Fibroblast of skin of left quadriceps (primary cell): ENCODE measurements at places on chromosomes 11 and 22.

DNA sequence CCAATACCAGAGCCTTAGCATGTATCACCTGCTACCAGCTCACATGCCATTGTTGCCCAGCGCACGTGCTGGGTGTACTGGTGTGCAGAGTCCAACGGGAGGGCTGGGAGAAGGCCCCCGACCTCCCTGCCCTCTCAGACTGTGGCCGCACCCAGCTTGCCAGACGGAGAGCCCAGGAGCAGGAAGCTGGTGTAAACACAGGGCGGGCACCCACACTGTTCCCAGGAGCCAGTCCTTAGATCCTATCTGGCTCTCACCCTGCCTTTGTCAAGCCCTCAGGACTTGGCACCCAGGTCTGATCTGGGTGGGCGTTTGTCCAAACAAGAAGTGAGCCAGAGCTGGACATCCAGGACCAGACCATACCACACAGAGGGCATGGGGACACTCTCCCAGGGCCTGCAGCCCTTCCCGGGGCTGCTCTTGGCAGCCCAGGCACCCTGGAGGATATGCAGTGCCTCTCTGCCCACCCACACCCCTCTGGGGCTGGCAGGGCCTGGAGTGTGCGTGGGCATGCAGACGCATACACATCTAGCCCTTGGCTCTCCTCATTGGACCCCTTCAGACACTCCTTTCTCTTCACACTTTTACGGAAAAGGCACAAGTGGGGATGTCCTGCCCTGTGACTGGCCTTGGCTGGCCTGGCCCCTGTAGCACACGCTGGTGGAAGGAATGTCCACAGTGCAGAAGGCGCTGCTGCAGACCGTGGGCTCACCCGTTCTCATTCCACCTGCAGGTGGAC, 19.9 kb upstream of the CLDN5 start:
- DNase-seq, result no peak

GRCh38 chr11:113137713-113138529, 176.5 kb upstream of the TTC12 start:
- no peak for DNase-seq

DNA sequence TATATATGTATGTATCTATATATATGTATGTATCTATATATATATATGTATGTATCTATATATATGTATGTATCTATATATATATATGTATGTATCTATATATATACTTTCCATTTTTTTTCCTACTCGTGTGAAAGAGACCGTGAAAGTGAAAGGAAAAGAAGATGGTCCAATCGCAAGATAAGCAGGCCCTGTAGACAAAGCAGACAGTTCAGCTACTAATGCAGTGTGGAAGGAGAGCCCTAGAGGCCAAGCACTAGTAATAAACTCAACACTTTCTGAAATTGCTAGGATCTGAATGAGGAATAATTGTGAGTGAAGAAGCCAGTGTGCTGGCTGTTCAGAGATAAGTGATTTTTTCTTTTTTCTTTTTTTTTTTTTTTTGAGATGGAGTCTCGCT, 47.2 kb downstream of the MCHR1 start:
- no peak for DNase-seq

DNA sequence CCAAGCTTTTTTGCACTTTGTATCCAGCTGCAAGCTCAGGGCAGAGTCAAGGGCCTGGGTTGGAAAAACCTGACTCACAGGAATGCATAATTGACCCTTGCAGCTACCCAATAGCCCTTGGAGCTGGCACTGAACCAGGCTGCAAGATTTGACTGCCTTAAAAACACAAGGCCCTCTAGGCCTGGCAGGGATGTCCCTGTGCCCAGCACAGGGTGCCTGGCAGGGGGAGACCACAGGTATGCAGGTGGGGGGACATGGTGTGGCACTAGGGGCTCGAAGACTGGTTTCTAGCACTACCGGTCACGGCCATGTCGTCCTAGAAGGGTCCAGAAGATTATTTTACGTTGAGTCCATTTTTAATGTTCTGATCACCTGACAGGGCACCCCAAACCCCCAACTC, 30.2 kb downstream of the SBF1 start:
- DNase-seq, result no peak

DNA sequence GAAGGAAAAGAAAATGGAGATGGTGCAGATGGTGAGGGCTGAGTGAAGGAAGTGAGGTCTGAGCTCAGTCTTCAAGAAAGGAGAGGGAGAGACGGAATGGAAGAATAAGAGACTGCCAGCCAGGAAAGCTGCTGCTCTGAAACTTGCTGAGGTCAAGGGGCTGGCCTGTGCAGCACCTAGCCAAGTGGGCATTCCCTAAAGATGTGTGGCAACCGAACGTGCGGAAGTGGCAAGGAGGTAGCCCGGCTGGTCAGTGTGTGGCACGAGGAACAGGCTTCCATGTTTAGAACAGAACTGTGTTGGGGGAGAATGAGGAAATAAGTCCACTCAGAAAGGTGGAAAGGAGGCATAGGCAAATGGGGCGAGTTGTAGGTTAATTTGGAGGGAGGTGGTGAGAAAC, 7.6 kb upstream of the IGSF9B start:
- no peak for DNase-seq

DNA sequence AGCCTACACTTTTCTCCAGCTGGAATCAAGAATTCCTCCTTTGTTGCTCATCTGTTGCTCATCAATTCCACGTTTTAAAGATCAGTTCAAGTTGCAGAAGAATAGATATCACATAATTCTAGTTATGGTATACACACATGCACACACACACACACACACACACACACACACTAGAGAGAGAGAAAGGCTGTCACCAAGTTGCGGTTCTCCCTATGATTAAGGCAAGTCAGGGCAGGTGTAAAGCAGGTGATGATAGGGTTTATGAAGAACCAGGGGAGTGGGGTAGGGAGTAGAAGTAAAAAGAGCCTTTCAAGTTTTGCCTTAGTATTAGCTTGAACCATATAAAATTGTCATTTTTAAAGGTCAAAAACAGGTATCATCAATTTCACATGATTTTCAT, 31.7 kb upstream of the TMPRSS4 start:
- DNase-seq, result no peak

GRCh38 chr22:46969961-46970360, 207.5 kb downstream of the TBC1D22A start:
- no peak for DNase-seq

- peak; percentile 44 for DNase-seq
Measured at GRCh38 chr22:28855355-28856094, 27.8 kb upstream of the ZNRF3 start.

GRCh38 chr11:75874684-75875341, 59.8 kb downstream of the UVRAG start:
- DNase-seq, result no peak

DNA sequence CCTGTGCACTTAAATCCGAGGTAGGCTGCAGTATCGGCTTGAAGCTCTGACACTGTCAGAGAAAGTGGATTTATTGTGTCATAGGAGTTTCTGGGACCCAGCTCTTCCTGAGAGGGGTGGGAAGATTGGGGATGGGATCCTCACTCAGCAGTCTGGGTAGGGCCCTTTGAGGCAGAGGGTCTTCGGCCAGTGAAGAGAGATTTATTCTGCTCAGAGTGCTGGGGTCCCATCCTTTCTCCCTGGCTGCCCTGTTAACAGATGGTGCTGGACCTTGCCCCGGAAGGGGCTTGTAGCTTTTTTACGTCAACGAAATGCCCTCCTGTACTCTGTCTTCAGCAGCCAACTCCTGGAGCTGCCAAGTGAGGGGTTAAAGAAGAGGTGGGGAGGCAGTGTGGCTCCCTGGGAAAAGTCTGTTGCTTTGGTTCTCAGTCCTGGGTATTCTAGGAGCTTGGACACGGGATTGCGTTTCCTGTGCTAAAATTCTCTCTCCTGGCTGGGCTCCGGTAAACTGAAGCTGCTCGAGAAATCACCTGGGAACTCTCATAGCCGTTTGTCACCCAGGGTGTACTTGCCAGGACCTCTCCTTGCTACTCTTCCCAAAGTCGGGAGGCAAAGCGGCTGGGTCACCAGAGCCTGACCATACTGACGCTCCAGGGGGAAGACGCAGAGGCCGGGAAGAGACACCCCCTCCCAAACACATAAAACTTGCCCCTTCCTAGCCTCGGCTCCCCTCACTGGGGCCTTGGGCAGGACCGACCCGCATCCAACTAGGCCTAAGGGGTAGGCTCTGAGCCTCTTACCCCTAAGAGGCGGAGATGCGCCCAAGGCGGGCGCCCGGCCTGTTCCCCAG, 806 bp upstream of the SMDT1 start:
- no peak for DNase-seq

DNA sequence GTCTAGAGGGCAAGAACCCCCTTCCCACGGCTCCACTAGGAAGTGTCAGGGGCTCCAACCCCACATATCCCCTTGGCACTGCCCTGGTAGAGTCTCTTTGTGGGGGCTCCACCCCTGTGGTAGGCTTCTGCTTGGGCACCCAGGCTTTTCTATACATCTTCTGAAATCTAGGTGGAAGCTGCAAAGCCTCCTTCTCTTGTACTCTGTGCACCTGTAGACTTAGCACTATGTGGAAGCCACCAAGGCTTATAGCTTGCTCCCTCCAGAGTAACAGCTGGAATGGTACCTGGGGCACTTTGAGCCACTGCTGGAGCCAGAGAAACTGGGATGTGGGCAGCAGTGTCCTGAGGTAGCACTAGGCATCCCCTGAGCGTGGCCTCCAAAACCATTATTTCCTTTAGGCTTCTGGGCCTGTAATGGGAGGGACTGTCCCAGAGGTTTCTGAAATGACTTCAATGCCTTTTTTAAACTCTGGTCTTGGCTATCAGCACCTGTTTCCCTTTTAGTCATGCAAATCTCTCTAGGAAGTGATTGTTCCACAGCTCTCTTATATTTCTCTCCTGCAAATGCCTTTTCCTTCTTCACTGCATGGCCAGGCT, 68.4 kb downstream of the TRAF6 start:
- DNase-seq, result no peak

DNA sequence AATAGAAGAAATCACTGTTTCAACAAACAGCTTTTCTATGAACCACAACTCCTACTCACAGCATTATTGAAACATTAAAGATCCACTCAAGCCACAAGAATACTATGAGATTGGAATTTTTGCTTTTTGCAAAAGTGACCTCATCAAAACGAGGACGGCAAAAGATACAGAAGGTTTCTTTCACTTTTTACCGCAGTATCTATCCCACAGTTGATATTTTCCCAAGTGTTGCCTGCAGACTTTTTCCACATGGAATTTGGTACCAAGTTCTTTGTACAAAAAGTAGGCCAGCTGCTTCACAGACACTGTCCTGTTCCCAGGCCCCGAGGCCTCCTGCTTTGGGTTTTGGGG, 204.0 kb downstream of the TBC1D22A start:
- DNase-seq, result no peak

DNA sequence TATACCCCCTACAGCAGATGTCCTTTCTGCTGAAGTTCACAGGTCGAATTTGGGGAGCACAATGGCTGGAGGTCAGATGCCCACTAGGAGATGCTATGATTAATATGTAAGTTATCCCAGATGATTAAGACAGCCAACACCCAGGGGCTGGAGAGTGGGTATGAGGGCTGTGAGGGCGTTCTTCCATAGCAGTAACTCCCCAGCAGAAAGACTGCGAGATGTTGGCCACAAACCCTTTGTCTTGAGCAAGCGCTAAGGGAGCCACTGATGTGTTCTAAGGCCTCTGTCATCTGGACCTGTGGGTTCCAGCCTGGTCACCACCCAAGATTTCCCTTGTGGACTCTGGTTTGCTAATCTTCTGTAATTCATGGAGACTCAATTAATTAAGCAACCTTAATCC, 77.6 kb downstream of the BMAL1 start:
- DNase-seq, result no peak

- DNase-seq, result no peak
Measured at GRCh38 chr11:129625930-129626329, 189.7 kb upstream of the TMEM45B start.

DNA sequence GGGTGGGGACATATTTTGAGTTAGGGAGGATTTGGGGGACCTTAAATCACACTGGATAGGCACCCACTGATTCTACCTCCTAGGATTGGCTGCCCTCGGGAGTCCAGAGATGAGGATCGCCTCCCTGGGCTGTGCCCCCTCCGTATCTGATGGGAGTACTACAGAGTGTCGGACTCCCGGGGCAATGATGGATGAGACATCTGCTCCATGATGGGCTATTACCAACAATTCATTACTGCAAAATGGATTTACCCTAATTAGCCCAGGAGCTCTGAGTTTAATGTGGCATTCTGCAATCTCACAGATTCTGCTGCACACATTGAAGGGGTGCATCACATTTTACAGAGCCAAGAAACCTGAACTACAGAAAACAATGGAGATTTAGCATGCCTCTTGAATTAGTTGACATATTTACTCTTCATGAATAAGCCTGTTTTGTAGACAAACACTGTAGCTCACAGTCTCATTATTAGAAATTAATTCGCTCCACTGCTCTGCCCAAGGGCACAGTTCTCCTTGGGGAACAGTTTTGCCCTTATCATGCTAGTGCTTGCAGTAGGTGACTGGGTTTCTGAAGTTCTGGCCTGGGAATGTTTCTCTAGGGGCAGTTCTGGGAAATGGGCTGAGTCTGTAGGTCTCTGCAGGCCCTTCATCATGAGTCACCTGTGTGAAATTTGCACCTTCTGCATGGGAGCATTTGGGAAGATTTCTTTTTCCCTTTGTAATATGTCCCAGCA, 217.1 kb upstream of the PLET1 start:
- no peak for DNase-seq

GRCh38 chr11:14623036-14623435, 20.6 kb upstream of the PDE3B start:
- no peak for DNase-seq

DNA sequence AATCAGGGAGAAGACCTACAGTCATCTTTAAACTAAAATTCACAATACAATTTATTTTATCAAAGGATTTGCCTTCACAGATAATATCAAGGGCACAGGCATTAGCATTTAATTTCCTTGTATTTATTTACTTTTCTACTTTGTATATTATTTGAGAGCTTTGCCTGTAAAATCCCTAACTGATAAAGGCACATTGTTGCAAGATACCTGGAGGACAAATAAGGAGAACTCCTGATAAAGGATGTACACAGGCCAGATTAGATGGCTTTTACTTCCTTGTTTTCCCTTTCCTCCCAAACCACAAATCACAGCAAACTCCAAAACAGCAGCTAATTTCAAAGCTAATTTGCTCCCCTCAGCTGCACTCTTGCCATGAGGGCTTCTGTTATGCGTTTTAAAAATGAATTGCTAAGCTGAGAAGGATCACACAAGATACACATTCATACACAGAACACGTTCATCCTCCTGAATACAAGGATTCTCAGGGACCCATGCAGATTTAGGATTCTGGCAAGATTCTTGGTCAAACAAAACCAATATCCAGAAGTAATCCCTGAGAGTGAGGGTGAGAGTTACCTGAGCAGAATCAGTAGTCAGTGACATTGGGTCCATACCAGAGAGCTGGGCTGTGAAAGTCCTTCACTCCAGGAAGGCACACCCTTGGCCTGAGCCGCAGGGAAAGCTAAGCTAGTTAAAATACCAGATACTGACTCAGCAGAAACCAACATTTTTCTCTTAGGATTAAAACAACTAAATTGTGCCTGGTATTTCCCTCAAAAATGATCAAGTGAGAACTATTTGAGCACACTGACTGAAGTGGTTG, 100.3 kb upstream of the CLPB start:
- DNase-seq, result no peak
